ENCODE measurements at places on chromosomes 4 and X. TPM values are rescaled to one million over a fixed set of nuclear protein-coding genes. Genes with fewer than 3 reads are reported as not detected.
A peak's percentile ranks its signal among the peaks of the same experiment; 100 is the strongest.

GRCh38 chrX:106972896-106973295 lies 27.1 kb downstream of the MORC4 start:
- DNase-seq: no peak

DNA sequence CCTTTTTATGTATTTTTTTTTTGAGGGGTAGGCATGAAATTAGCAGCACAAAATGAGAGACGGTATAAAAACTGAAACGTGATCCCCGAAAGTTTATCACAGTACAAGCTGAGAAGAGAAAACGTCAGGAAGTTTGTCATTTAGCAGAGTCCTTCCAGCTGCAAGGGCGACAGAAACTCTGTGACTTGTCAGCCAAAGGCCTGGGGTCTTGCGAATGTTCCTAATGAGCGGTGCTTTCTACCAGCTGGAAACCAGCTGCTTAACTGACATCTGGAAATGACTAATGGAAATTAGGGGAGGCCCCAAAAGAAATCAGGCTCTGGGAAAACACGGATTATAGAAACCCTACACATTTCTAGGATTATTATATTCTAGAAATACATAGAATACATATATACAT lies 66.5 kb downstream of the CHRNA9 start:
- no peak for DNase-seq

DNA sequence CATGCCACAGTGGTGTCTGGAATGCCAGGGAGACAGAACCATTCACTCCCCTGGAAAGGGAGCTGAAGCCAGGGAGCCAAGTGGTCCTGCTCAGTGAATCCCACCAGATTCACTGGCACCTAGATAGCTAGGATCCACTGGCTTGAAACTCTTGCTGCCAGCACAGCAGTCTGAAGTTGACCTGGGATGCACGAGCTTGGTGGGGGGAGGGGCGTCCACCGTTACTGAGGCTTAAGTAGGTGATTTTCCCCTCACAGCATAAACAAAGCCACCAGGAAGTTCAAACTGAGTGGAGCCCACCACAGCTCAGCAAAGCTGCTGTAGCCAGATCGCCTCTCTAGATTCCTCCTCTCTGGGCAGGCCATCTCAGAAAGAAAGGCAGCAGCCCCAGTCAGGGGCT lies 413.3 kb downstream of the PRDM5 start:
- DNase-seq: no peak

- peak; percentile 6 for DNase-seq
Measured at GRCh38 chr4:177696438-177696966, 254.3 kb upstream of the AGA start.

DNA sequence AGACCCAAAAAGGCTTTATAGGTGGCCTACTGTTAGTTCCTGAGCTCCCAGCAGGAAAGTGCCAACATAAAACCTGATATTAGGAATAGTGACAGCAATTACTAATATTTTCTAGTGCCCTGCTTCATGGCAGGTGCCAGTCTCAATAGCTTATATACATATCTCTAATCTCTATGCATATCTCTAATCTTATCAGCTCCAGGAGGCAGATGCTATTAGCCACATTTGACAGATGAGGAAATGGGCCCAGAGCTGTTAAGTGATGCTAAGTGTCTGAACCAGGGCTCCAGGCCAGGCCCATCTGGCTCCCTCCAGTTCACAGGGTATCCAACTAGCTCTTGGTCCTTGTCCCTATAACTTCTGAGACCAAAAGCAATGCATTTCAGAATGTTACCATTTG lies 142.5 kb downstream of the CHIC2 start:
- no peak for DNase-seq

- no peak for DNase-seq
Measured at GRCh38 chrX:27435031-27435430, 28.1 kb downstream of the PPP4R3C start.

DNA sequence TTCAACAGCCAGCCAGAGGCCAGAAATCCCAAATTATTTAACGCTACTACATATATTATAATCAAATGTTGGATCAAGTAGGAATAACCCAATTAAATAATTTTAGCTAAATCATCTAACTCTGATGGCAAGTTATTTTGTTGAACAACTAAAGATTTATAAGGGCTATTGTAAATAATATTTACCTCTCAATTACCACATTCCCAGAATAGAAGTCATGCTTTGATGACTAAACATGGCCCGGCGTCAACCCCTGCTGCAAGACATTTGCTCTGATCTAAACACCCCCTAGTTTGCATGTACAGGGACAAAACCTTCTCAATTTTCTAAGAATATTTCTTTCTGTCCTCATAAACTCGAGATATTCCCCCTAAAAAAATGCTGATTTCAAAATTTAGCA lies 14.2 kb downstream of the VEGFC start:
- DNase-seq: no peak

DNA sequence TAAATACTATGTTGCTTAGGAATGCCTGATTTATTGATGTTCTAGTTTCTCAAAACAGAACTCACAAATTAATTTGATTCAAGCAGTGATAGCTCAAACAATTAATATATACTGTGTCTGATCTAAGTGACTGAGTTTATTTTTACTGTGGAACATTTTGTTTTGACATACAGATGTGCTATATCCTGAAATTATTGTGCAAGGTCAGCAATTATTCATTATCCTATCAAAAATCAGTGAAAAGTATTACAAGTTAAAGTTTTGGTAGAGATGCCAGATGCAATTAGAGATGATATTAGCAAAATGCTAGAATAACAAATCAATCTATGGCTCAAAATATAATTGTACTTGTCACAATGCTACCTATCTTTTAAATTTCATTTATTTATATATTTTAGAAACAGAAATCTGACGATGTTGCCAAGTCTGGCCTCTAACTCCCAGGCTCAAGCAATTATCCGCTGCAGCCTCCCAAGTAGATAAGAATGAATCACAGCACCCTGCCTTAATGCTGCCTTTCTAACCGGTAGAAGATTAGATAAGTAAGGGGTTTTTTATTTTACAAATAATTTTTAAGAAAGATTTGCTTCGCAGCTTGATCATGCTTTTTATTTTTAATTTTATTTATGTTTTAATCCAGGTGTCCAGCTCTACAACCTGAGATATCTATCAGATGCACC lies 825.5 kb upstream of the NDST4 start:
- DNase-seq: no peak

DNA sequence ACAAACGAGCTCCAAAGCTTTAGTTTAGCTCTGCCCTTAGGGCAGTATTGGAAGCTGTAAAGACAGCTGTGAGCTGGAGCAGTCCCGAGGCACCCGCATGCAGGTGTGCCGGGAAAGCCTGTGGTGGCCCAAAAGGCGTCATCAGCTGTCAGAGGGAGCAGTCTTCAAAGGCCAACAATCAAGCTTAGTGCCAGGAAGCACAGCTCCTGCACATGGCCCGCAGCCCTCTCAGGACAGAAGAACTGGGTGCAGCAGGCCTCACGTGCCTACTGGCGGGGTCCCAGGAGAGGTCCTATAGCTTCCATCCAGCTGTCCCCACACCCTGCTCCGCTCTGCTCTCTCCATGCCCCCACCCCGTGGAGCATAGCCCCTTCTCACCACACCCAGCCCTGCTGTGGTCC lies 92.2 kb upstream of the TRIM2 start:
- DNase-seq: no peak

DNA sequence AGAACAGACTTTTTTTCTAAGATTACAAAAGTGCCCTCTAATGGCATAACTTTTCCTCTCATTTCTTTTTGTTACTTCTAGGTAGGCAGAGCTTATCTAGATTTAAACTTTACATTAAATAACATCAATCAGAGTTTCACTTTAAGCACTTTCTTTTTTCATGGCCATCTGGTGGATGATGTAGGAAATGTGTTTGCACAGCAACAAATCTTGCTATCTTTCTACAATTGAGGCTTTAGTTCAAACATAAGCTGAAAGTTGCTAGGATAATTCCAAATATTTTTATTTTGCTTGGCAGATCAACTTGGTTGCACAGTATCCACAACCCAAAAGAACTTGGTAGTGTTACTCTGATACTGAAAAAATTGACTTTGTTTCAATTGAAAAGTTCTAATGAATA lies 22.0 kb downstream of the NDNF start:
- peak; percentile 10 for DNase-seq

DNA sequence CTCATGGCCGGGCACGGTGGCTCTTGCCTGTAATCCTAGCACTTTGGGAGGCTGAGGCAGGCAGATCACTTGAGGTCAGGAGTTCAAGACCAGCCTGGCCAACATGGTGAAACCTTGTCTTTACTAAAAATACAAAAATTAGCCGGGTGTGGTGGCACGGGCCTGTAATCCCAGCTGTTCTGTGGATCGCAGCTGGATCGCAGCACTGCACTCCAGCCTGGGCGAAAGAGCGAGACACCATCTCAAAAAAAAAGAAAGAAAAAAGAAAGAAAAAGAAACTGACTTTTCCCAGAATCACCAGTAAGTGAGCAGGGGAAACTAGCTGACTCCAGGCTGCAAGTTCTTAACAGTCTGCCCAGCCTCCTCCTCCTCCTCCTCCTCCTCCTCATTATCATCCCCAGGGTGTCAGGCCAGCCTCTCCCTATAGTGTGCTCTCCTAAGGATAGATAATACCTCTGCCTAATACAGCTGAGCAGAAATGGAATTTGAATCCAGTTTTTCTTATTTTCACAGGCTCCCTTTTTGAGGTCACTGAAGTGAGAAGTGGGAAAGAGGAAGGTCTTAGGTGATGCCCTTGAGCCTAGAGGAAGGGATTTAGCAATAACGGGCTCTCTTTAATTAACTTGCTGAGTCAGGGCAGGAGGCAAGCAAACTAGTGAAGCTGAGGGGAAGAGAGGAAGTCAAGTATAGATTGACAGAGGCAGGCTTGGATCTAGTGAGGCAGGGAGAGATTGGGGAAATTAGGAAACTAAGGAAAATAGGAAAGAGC lies 11.8 kb upstream of the ELF2 start:
- no peak for DNase-seq

- DNase-seq: no peak
Measured at GRCh38 chr4:86890790-86891189, 1.4 kb downstream of the C4orf36 start.

DNA sequence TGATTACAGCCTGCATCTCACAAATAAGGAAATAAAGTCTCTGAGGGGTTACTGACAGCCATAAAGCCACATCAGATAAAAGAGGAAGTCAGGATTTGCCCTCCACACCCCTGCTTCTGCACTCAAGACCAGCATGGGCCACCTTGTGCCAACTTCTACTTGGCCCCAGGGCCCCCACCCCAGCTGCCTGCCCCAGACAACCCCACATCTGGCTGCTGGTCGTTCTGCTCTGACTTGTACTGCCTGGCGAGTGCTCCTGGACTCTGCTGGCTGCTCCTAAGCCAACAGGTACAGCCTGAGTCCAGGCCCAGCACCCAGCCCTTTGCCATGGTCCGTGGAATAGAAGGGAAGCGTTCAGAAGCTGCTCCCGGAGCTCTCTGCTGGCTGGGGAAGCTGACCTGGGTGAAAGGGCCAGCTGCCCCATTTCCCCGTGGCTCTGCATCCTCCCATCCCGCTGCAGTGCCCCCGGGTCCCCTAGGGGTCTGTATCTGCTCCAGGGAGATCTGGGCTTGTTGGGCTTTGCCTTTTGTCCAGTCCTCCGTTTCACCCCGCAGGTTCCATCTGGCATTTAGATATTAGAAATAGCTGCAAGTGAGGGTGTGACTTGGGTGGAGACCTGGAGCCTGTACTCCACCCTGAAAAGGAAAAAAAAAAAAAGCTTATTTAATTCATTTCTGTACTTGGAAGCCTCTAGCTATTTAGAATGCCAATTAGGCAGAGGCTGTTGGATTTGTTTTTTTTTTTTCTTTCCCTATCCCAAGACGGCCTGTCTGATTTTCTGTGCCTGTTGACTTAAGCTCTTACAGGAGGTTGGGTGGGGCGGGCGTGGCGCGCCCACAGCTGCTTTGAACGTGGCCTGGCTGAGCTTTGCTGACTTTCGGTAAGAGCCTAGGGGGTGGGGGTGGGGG lies 194.7 kb downstream of the PTTG2 start:
- DNase-seq: no peak

GRCh38 chr4:1743551-1743950 lies 22.2 kb downstream of the TACC3 start:
- DNase-seq: no peak

- DNase-seq: no peak
Measured at GRCh38 chr4:173332021-173332487, 2.1 kb downstream of the HMGB2 start.

- no peak for DNase-seq
Measured at GRCh38 chrX:4905576-4905975, 1192.1 kb upstream of the PRKX start.

GRCh38 chr4:8110071-8110986 lies 48.3 kb downstream of the ABLIM2 start:
- DNase-seq: peak; percentile 51

GRCh38 chr4:71832049-71832448 lies 48.2 kb upstream of the GC start:
- DNase-seq: no peak

DNA sequence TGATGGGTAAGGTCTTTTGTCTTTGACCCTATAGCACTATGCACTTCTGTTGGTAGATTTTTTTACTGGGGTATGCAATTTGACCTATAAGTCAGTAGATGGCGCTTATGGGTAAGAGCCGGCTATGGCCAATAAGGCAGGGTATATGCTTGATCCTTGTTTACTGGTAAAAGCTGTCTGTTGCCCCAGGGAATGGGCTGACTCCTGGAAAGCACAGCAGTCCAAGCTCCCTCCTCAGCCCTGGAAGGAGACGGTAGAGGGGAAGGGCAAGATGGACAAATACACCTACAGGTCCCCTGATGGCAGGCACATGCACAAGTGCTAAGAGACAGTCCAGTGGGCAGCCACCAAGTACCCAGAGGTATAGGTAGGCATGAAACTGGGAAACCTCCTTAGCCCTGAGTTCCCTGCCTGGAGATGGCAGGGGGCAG lies 63.7 kb downstream of the ADAMTS3 start:
- DNase-seq: peak; percentile 63

GRCh38 chrX:20382082-20382481 lies 115.4 kb upstream of the RPS6KA3 start:
- DNase-seq: no peak

DNA sequence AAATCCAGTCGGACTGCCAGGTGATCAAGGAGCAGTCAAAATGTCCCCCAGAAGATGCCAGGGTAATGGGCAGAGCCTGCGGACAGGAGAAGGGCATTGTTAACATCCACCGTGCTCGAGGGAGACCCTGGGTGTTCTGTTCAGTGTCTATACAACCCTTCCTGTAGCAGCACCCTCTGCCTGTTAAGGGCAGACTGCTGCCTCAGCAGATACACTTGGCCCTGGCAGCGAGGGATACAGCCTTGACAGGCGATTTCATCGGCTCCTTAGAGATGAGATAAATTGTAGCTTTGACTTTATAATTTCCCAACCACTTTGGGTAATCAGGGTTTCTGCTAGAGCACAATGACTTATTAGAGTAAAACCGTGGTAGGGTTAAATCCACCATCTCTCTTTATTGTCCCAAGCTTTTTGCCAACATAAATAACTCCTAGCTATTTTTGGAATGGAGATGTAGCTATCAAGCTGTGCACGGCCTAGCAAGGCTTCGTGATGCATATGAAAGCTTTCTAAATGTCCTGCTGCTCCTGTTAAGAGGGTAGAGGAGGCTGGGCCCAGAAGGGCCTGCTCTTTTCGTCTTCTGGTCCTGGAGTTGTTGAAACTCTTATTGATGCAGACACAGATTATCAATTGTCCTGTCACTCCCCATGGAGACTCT lies 195.9 kb downstream of the CPEB2 start:
- no peak for DNase-seq

HERC5 gene
- 2.8 TPM for total RNA-seq

FHDC1 gene
- 3.1 TPM for total RNA-seq

CT45A2 gene
- total RNA-seq: not detected

MAGEA2B gene
- not detected for total RNA-seq

GPR34 gene
- 0.88 TPM for total RNA-seq

FDCSP gene
- total RNA-seq: not detected

CYTL1 gene
- 37.4 TPM for total RNA-seq

HTN3 gene
- not detected for total RNA-seq
